ENCODE measurements at places on chromosomes 5 and 9.

- no peak for DNase-seq
Measured at GRCh38 chr5:78606241-78606640, 42.3 kb downstream of the LHFPL2 start.

- no peak for DNase-seq
Measured at GRCh38 chr5:9324348-9325077, 221.4 kb downstream of the SEMA5A start.

- no peak for DNase-seq
Measured at GRCh38 chr5:146904890-146905289, 26.3 kb upstream of the PPP2R2B start.

GRCh38 chr5:166349046-166349445 is 1942.4 kb upstream of the WWC1 start:
- no peak for DNase-seq

GRCh38 chr5:148708854-148709253 is 54.5 kb upstream of the HTR4 start:
- peak; percentile 55 for DNase-seq

GRCh38 chr5:1907616-1908015 is 24.9 kb upstream of the IRX4 start:
- no peak for DNase-seq

- DNase-seq: no peak
Measured at GRCh38 chr9:116753389-116753788, 66.3 kb downstream of the TRIM32 start.

DNA sequence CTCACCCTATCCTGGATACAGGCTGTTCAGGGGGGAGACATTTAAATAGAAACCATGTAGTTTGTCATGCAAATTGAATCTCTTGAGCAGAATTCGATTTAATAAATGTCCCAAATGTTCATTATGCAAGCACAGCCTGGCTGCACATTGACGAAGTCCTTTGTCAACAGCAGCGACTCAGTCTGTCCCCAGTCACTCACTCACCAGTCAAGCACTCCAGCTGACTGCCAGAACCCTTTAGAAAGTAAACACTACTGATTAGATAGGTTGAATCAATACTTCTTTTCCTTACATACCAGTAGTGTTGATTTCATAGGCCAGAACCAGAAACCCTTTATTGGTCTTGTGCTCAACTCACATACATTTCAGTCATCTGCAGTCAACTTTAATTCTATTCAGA is 27.5 kb downstream of the CDH6 start:
- DNase-seq: no peak

DNA sequence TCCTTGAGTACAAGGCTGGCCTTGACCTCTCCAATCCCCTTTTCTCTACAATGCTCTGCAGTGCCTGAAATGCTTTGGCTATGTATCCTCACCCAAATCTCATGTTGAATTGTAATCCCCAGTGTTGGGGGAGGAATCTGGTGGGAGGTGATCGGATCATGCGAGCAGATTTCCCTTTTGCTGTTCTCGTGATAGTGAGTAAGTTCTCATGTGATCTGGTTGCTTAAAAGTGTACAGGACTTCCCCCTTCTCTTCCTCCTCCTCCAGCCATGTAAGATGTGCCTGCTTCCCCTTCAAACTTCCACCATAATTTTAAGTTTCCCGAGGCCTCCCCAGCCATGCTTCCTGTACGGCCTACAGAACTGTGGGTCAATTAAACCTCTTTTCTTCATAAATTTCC is 28.5 kb upstream of the AKNA start:
- DNase-seq: no peak

- no peak for DNase-seq
Measured at GRCh38 chr5:95928724-95929253, 32.9 kb downstream of the ELL2 start.

GRCh38 chr9:70405808-70406433 is 8.5 kb downstream of the KLF9 start:
- no peak for DNase-seq

GRCh38 chr5:14450018-14450524 is 131.5 kb upstream of the OTULINL start:
- peak; percentile 50 for DNase-seq

- DNase-seq: no peak
Measured at GRCh38 chr5:134463176-134463720, 51.6 kb upstream of the CDKN2AIPNL start.

DNA sequence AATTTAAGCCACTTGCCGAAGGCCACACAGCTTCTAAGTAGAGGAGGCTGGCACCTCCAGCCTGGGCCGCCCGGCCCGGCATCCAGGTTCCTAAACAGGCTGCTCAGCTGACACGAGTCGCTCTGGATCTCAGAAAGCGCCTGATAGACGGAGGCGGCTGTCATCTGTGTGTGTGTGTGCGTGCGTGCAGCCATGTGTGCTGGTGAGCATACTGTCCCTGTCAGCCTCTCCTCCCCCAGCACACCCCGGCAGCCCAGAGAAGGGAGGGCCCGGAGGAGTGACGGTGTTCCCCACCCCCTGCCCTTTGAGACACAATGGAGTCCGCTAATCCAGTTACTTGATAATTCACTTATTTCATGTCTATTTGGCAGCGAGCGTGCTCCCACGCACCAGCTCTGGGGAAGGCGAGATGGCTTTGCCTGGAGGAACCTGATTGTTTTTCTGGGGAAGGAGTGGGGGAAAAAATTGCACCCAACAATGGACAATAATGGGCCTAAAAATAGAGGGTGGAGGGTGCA is 20.0 kb downstream of the NTNG2 start:
- no peak for DNase-seq

GRCh38 chr9:26812217-26812616 is 80.4 kb downstream of the CAAP1 start:
- DNase-seq: no peak

GRCh38 chr9:133137451-133138231 is 16.6 kb upstream of the RALGDS start:
- DNase-seq: peak; percentile 65

- DNase-seq: peak; percentile 78
Measured at GRCh38 chr5:172772112-172772906, 1.3 kb upstream of the DUSP1 start.

- no peak for DNase-seq
Measured at GRCh38 chr9:131516930-131517329, 14.1 kb downstream of the UCK1 start.

DNA sequence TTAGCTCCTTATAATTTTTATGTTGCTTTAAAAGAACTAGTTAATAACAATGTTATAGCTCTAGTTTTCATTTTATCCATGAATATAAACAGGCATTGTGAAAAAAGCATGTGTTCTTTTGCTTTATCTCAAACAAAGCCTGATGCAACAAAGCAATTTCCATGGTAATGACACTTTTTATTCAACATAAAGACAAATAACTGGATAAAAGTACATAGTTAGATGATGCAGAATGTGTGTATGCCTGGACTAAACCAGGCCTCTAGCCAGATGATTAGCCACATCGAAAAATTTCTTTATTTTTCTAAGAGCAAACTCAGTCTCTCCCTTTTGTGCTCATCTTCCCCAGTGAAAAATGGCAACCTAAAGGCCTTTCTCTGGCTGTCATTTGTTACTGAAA is 125.6 kb upstream of the TARS1 start:
- DNase-seq: no peak

GRCh38 chr5:54108136-54108535 is 202.2 kb downstream of the ARL15 start:
- DNase-seq: no peak

GRCh38 chr5:15575666-15576065 is 75.7 kb downstream of the FBXL7 start:
- DNase-seq: no peak

DNA sequence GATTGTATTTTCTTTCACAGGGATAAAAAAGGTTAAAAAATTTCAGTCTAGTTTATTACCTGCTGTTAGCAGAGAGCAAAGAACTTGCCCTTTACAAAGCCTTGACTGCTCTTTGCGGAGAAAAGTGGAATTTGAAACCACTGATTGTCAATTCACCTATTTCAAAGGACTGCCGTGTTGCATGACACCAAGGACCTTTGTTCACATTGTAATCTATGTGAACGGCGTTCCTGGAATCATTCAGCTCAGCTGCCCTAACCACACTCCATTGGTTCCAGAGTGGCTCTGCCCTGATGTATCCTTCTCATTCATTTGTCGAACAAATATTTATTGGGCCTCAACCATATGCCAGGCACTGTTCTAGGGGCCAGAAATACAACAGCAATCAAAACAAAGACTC is 377.5 kb upstream of the RFX3 start:
- no peak for DNase-seq

DNA sequence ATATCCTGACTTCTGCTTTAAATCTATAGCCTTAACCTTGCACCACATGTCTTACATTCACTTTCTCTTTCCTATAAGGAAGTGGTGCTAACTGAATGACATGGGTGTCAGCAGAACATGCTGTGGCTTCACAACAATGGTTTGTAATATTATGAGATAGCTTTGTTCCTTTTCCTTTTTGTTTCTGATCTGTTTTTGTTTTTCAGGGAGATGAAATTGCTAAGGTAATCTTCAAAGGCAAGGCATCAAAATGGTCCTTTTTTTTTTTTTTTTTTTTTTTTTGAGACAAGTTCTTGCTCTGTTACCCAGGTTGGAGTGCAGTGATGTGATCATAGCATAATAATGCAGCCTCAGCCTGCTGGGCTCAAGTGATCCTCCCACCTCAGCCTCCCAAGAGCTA is 53.6 kb upstream of the RANBP6 start:
- peak; percentile 48 for DNase-seq

DNA sequence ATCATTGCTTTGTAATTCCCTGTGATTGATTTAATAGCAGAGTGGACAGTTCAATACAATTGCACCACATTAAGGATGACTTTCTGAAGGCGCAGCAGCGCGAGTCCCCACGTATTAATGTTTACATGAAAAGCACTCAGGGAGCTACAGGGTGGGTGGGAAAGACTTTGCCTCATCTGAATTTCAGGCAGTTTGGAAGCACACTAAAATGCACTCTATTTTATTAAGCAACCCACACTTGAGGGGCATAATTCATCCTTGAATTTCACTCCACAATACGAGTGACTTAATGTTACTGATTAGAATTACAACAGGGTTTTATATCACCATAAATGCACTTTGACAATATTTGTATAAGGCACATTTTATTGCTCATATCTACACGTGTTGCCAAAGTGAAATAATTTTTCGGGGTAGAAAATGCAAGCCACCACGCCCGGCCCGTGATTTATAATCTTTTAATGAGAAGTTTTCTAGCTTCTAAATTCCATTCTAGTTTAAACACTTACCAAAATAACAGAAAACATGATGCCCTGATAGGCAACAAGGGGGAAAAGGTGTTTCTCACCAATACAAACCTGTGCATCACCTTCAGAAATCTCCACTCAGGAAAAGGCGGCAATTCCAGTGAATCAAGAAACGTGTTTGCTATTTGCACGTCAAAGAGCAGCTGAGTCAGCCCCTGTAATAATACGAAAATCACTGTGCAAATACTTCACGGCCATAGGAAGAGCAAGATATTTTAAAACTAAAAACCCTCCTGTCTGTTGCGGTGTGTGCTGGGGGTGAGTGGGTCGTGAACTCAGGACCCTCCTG is 40.5 kb downstream of the IRX4 start:
- no peak for DNase-seq

- DNase-seq: peak; percentile 18
Measured at GRCh38 chr5:72228960-72229359, 91.1 kb downstream of the MRPS27 start.

DNA sequence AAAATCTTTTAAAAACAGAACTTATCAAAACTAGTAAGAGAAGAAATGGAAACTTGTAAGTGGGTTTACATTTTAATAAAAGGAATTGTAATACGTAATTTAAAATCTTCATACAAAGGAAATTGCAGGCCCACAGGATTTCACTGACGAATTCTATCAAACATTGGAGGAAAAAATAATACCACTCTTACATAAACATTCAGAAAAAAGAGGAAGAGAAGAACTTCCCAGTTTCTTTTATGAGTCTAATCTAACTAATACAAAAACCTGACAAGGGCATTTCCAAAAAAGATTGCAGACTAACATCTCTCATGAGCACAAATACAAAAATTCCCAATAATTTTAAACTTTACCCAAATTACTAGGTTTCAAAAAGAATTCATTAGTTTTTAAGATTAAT is 149.0 kb downstream of the RANBP17 start:
- no peak for DNase-seq

- DNase-seq: no peak
Measured at GRCh38 chr5:124871303-124871702, 124.9 kb upstream of the ZNF608 start.

GRCh38 chr9:136808075-136808805 is 492 bp downstream of the RABL6 start:
- DNase-seq: peak; percentile 34

- no peak for DNase-seq
Measured at GRCh38 chr5:180284149-180284548, 7.7 kb downstream of the MAPK9 start.

- no peak for DNase-seq
Measured at GRCh38 chr9:130213911-130214761, 41.9 kb downstream of the NCS1 start.

- no peak for DNase-seq
Measured at GRCh38 chr5:26940994-26941393, 97.4 kb downstream of the CDH9 start.

- DNase-seq: no peak
Measured at GRCh38 chr9:117720555-117720954, 16.4 kb downstream of the TLR4 start.
